T-cell (primary cell): ENCODE measurements at places on chromosomes 13 and 19.

GRCh38 chr13:21583478-21583877 lies 20.5 kb downstream of the MICU2 start:
- no peak for DNase-seq

DNA sequence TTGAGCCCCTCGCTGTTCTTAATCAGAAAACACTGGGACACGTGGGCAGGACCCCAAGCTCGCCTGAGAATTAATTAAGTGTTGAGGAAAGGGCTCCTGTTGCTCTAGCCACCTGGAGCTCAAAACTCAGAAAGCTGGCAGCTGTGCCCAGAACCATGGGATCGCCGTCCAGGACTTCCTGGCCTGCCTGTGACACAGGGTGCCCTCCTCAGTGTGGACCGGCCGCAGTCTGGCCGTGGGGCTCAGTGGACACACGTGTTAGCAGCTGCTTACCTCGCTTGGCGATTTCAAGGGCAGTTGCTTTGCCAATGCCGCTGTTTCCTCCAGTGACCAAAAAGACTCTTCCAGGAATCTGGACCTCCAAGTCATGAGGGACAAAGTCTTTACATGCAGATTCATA lies 4.7 kb downstream of the DHRS12 start:
- no peak for DNase-seq

- no peak for DNase-seq
Observed at GRCh38 chr13:110154410-110154933, 152.5 kb downstream of the COL4A1 start.

DNA sequence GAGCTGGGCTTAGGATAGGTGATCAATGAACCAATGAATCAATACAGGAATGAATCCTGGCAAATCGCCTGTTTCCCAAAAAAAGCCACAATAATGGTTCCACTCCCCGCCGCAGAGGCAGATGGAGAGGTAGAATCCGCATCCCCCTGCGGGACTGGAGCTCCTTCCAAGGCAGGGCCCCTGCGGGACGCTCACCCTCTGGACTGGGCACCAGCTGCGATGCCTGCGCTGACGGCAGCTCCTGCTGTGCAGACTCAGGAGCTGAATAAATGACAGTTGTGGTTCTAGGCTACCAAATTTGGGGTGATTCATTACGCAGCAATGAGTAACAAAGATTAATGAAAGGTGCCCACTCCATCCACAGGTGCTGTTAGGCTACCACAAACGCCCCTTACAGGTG lies 8.8 kb upstream of the CDC34 start:
- no peak for DNase-seq

DNA sequence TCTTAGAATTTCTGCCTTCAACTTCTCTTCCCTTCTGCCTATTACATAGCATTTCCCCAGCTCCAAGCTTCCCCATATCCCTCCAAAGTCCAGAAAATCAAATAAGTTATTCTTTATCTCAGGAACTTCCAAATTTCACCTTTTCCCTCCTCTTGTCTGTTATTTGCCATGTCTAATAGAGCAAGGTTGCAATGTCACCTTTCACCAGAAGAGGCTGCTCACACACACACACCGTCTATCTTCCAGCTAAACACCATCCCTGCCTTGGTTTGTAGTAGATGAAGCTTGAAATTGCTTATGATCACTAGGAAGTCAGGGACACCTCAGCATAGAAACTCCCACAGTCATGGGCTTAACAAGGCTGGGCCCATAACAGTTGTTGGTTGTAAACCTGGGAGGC lies 48.4 kb downstream of the ZNRF4 start:
- DNase-seq = no peak

DNA sequence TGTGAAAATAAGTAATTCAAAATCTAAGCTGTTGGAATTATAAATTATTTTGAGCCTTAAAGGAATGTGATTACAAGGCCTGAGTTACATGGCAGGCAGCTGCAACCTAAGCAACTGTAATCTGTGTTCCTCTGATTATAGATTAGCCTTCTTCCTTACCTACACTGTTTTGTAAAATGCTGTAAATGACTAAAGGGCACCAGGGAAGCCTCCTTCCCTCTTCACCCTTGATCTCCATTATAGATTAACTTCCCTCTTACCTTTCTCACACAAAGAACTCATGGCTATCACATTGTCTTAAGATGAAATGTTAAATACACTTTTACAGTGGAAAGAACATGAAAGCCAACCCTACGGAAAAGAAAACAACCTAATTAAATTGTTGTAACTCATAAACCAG lies 423.7 kb upstream of the KLF12 start:
- DNase-seq = no peak

DNA sequence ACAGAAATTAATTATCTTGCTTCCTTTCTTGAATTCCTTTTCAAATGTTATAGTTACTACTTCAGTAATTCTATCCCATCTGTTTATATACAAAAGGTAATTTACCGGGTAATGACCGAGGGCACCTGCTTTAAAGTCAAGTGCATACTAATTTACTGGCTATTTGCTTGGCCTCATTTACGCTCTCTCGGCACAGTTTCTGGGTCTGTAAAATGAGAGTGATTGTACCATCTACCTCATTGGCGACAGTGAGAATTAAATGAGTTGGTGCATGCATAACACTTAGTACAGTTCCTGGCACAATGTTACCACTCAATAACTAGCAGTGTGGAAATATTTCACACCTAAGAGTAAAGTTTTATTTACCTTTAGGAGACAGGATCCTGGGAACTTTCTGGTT lies 111.6 kb downstream of the GGACT start:
- no peak for DNase-seq

GRCh38 chr19:30742406-30742938 lies 370.3 kb downstream of the ZNF536 start:
- no peak for DNase-seq

DNA sequence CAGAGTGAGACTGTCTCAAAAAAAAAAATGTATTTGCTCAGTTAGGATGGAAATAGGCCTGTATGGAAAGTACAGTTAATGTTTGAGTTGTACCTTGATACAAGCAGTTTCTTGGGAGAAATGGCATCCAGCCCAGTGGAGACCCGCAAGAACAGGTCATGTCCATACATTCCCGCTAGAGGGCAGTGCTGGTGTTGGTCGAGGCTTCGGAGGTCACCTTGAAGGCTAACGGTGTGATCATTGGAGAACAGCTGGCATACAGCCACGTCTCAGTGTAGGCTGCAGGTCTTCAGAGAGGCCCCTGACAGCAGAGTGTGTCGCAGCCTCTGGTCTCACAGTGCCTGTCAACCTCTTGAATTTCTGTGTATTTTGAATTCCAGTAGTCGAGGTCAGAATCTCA lies 7.5 kb downstream of the ZNF610 start:
- peak; percentile 32 for DNase-seq

GRCh38 chr19:7742575-7742974 lies 4.8 kb downstream of the CD209 start:
- DNase-seq = no peak

GRCh38 chr19:56821675-56822074 lies 18.9 kb downstream of the PEG3 start:
- DNase-seq = no peak

GRCh38 chr13:34886987-34887386 lies 55.1 kb upstream of the NBEA start:
- DNase-seq = no peak

GRCh38 chr19:46226438-46226973 lies 3.0 kb upstream of the IGFL1 start:
- DNase-seq = no peak

- DNase-seq = no peak
Observed at GRCh38 chr13:113551081-113552000, 33.2 kb upstream of the TFDP1 start.

DNA sequence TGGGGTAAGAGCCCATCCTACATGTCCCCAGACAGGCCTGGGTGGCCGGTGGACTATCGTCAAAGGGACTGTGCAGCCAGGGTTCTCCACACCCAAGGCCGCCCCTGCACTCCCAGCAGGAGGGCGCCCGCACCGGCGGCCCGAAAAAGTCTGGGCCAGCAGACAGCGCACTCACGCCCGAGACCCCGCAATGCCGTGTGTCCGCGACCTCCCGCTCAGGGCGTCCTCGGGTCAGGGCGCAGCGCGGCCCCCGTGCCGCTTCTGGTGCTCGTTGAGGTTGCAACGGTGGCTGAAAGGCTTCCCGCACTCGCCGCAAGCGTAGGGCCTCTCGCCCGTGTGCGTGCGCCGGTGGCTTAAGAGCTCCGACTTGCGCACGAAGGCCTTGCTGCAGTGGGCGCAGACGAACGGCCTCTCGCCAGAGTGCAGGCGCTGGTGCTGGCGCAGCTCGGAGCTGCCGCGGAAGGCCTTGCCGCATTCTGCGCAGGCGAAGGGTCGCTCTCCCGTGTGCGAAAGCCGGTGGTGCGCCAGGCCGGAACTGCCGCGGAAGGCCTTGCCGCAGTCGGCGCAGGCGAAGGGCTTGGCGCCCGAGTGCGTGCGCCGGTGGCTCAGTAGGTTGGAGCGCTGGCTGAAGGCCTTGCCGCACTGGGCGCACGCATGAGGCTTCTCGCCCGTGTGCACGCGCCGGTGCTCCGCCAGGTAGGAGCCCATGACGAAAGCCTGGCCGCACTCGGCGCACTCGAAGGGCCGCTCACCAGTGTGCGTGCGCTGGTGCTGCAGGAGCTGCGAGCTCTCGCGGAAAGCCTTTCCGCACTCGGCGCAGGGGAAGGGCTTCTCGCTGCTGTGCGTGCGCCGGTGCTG lies 2.8 kb upstream of the A1BG start:
- peak; percentile 58 for DNase-seq

GRCh38 chr13:75872980-75873379 lies 236.8 kb downstream of the LMO7 start:
- DNase-seq = no peak

- DNase-seq = no peak
Observed at GRCh38 chr19:47682939-47683338, 30.3 kb upstream of the EHD2 start.

DNA sequence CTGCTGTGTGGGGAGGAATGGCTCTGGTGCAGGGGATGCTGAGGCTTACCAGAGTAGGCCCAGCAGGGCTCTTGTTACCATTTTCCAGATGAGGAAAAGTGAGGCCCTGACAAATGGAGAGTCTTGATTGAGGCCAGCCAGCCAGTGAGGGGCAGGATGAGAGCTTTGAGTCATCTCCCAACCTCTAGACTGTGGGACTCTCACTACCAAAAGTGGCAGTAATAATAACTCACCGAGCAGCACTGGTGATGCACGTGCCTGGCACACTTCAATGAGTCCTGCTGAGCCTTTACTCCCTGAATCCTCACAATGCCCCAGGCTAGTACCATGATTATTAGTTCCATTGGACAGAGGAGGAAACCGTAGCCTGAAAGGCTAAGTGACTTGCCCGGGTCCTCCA lies 7.8 kb downstream of the CIC start:
- DNase-seq = no peak

DNA sequence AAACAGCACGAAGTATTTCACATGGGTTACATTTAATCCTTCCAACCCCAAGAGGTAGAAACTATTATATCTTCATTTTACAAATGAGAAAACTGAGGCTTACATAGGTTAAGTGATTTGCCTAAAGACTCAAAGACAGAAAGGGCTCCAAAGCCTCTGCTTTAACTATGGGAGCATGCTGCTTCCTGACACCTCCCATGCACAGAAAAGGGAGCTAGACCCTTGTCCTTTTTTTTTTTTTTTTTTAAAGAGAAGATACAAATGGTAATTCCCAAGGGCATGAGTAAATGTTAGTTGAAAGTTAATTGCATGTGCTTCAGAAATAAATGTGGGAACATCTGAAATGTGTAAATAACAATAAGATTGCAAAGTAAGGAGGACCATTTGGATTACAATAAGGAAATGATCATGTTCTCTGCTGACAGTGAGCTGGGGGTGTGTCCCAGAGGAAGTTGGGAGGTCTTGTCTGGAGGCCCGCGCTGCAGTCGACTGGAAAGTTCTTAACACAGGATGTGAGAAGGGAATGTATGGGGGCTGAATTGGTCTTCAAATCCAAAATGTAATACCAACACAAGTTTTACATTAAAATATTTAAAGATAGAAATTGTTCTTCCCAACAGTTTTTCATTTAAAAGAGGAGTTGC lies 500.3 kb downstream of the KLF12 start:
- no peak for DNase-seq

GRCh38 chr13:37047032-37047431 lies 12.5 kb downstream of the SUPT20H start:
- no peak for DNase-seq

DNA sequence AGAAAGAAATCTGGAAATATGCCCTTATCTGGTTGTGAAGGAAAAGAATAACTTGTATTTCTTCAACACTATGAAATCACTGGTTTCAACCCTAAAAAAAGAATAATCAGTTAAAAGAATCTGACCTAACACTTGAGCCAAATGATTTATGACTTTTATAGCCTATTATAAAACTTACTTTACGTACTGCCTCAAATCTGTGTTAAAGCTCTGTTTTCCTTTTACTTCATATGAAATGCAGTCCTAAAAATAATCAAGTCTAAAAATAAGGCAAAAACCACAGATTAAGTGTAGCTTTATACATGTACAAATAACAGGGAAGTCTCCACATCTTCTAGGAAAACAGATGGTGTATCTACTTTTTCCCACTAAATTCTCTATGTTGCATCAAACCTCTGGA lies 101.3 kb downstream of the VWA8 start:
- DNase-seq = no peak

GRCh38 chr19:52536448-52536800 lies 9.0 kb downstream of the ZNF808 start:
- DNase-seq = peak; percentile 40

GRCh38 chr19:55519451-55520311 lies 17.3 kb downstream of the SBK2 start:
- no peak for DNase-seq

DNA sequence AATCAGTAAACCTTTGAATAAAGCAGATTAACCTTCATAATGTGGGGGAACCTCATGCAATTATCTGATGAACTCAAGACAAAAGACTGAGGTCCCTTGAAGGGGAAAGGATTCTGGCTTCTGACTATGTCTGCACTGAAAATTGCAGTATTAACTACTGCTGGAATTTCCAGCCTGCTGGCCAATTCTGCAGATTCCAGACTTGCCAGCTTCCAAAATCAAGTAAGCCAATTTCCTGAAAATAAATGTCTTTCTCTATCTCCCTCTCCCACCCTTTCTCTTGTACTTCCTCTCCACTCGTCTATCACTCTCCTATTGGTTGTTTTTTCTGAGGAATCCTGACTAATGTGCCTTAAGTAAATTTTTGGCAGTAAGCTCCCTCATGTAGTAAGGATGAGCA lies 1479.9 kb upstream of the PRR20A start:
- no peak for DNase-seq

- DNase-seq = no peak
Observed at GRCh38 chr13:32527151-32527550, 11.4 kb downstream of the N4BP2L2 start.

GRCh38 chr13:41563984-41564365 lies 106.6 kb downstream of the RGCC start:
- DNase-seq = no peak

DNA sequence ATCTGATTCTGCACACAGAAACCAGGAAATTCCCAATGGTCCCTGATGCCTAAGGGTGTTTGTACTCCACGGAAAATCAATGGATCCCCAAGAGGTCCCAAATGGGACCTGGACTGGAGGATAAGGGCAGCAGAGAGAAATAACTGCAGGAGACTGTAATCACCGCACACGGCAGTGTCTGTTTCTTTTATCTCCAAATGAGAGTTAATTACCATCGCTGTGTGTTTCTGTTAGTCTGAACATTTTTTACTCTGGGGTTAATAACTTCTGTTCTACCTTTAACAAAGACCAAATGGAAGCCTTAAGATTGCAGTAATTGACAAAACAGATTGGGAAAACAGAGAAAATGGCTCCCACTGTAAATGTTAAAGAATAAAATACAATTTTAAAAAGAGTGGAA lies 320.9 kb downstream of the DCLK1 start:
- DNase-seq = no peak
